ENCODE measurements at places on chromosomes 16 and 17.

GRCh38 chr17:58289869-58290268 lies 9.1 kb upstream of the MPO start:
- H3K36me3 ChIP-seq: no peaks in the 10 kb centered on the region
- H3K27ac ChIP-seq: no peak overlapping the region
- peaks cover 7% of the 10 kb centered on the region for H3K4me1 ChIP-seq
- DNase-seq: no peak

DNA sequence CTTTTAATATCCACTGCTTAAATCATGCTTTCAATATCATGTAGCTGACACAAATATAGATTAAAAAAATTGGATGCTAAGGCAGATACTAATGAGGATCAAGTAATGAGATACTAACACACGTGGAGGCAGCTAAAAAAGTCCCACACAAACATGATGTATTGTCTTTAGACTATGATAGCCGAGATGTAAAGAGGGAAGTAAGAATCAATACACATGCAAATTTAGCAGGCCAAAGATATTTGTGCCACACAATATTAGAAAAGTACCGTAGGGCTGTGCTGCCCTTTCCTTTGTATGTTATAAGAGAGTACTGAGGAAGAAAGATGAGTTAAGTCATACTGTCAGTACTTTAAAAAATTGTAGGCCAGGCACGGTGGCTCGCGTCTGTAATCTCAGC lies 51.4 kb upstream of the STAC2 start:
- no peaks in the 10 kb centered on the region for H3K27me3 ChIP-seq
- peaks cover 17% of the 10 kb centered on the region for H3K36me3 ChIP-seq
- H3K4me3 ChIP-seq: no peak overlapping the region
- H3K27ac ChIP-seq: no peak overlapping the region

- H3K4me3 ChIP-seq: no peak overlapping the region
- H3K27me3 ChIP-seq: no peaks in the 10 kb centered on the region
- H3K27ac ChIP-seq: no peak overlapping the region
- no peaks in the 10 kb centered on the region for H3K36me3 ChIP-seq
- no peaks in the 10 kb centered on the region for H3K4me1 ChIP-seq
These were observed 129.2 kb upstream of the TOM1L1 start for GRCh38 chr17:54771409-54771915.

DNA sequence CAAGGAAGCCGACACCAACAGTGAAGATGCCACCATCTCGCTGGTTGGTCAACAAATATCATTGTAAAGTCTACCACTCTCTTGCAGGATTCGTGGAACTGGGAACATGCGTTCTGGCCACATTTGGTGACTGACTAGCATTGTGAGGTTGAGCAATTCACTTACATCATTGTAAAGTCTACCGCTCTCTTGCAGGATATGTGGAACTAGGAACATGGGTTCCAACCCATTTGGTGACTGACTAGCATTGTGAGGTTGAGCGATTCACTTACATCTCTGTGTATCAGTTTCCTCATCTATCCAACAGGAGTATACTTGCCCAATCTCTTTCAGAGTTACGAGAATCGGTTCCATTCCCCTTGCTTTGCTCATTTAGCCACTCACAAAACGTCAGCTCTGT lies 42.6 kb upstream of the RPH3AL start:
- DNase-seq: no peak
- no peaks in the 10 kb centered on the region for H3K27me3 ChIP-seq
- no peak overlapping the region for H3K4me3 ChIP-seq

DNA sequence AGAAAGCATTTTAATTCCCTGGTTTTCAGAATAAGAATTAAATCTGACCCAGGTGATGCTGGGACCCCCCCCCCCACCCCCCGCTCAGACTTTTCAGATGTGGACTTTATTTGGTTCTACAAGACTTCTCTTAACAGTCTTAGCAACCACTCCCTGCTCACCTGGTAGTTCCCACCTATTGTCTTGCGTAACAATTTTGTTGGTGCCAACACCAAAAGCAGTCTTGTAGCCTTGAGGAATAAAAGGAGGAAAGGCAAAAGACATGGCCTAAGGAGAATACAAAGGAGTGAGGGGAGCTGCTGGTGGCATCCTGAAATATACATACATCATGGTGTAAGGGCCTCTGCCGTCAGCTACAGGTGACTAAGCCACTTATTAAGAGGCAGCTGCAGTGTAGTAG lies 5.0 kb downstream of the TTLL6 start:
- H3K36me3 ChIP-seq: no peaks in the 10 kb centered on the region
- no peak overlapping the region for H3K4me3 ChIP-seq
- peaks cover 10% of the 10 kb centered on the region for H3K4me1 ChIP-seq
- peaks cover 15% of the 10 kb centered on the region for H3K27me3 ChIP-seq

DNA sequence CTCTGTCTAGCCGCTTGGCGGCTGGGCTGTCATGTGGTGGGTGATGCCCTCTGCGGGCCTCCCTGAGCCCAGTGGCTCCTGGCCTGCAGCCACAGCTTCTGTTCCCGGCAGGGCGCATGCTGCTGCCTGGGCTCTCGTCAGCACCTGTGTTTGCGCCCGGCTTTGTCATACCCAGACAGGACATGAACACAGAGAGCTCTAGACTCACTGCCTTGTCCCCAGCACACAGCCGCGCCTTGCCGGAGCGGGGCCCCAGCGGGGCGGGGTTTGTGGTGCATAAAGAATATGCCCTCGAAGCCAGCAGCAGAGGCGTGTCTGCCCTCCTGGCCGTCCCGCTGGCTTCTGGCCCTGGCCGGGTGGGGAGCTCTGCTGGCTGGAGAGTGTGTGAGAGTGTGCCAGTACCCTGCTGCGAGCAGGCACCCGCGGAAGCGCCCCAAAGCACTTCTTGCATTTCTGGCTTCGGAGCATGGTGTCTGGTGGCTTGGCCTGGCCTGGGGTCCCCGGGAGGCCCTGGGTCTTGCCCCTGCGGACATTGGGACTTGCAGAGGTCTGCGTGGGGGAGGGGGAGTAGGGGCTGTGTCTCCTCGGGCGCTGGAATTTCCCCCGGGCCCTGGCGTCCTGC lies 14.4 kb downstream of the ASPSCR1 start:
- H3K4me1 ChIP-seq: no peaks in the 10 kb centered on the region
- H3K27me3 ChIP-seq: no peaks in the 10 kb centered on the region
- H3K36me3 ChIP-seq: no peaks in the 10 kb centered on the region
- DNase-seq: no peak

DNA sequence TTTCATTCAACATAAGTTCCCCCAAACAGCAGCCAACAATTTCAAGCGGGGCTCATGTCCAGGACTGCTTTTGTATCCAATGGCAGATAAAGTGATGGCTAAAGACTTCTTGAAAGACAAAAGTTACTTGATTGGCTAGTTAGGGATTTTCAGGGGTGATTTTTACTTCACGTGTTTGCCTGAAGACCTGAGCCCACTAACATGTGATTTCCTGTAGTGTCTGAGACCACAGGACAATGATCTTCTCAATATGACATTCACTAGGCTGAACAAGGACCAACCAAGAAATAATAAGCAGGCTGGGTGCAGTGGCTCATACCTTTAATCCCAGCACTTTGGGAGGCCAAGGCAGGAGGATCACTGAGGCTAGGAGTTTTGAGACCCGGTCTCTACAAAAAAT lies 10.4 kb downstream of the TVP23A start:
- no peak overlapping the region for H3K4me3 ChIP-seq
- peaks cover 13% of the 10 kb centered on the region for H3K27me3 ChIP-seq
- no peaks in the 10 kb centered on the region for H3K36me3 ChIP-seq
- no peak for DNase-seq
- no peaks in the 10 kb centered on the region for H3K4me1 ChIP-seq
